A549 treated with Mapracorat at 1 μM for 4 hours (cell line): ENCODE measurements at places on chromosomes 3 and 15. TPM values are rescaled to one million over a fixed set of nuclear protein-coding genes. Genes with fewer than 3 reads are reported as not detected.

The RASL12 gene
- total RNA-seq = 0.10 to 0.16 TPM (median 0.12 TPM) in 5 replicates

The CPLX3 gene
- 0.08 to 0.09 TPM in 2 of 5 replicates, not detected in the others for total RNA-seq

The WDR76 gene
- 10.9 to 14.0 TPM (median 12.9 TPM) in 5 replicates for total RNA-seq

The PRICKLE2 gene
- total RNA-seq = 2.2 to 2.8 TPM (median 2.7 TPM) in 5 replicates

The SLCO3A1 gene
- 18.7 to 23.5 TPM (median 22.0 TPM) in 5 replicates for total RNA-seq

The GHSR gene
- not detected in 5 replicates for total RNA-seq

The SLITRK3 gene
- not detected in 5 replicates for total RNA-seq

The BNC1 gene
- total RNA-seq = 0.72 to 0.95 TPM (median 0.76 TPM) in 5 replicates

The PTX3 gene
- total RNA-seq = 0.70 to 1.4 TPM (median 1.0 TPM) in 5 replicates

The KLHL6 gene
- not detected in 5 replicates for total RNA-seq

The ST3GAL6 gene
- total RNA-seq = 0.88 to 1.3 TPM (median 1.1 TPM) in 5 replicates

The EOMES gene
- total RNA-seq = 0.63 to 0.71 TPM (median 0.68 TPM) in 5 replicates

The GPR149 gene
- not detected in 5 replicates for total RNA-seq

The C3orf49 gene
- not detected in 5 replicates for total RNA-seq

The CKMT1B gene
- total RNA-seq = 2.7 to 5.1 TPM (median 3.3 TPM) in 5 replicates

The LIPH gene
- total RNA-seq = 4.9 to 5.9 TPM (median 5.5 TPM) in 5 replicates

The AHSG gene
- total RNA-seq = 0.08 to 0.11 TPM in 2 of 5 replicates, not detected in the others

The SQOR gene
- 76.9 to 80.4 TPM (median 79.4 TPM) in 5 replicates for total RNA-seq

The ABHD14A gene
- total RNA-seq = 11.7 to 16.1 TPM (median 14.4 TPM) in 5 replicates

The STX19 gene
- not detected in 5 replicates for total RNA-seq

The CHRNA5 gene
- total RNA-seq = 28.6 to 35.1 TPM (median 32.2 TPM) in 5 replicates

The CCRL2 gene
- 0.07 to 0.17 TPM (median 0.11 TPM) in 4 of 5 replicates, not detected in the other for total RNA-seq

The SPATA12 gene
- 0.36 to 0.62 TPM (median 0.37 TPM) in 5 replicates for total RNA-seq

The MKRN3 gene
- total RNA-seq = 1.4 to 2.6 TPM (median 2.0 TPM) in 5 replicates

The ZNF662 gene
- total RNA-seq = not detected in 5 replicates

The PDZRN3 gene
- 0.19 TPM in 1 of 5 replicates, not detected in the others for total RNA-seq

The CCNB2 gene
- total RNA-seq = 89.8 to 111 TPM (median 99.0 TPM) in 5 replicates

The NKTR gene
- total RNA-seq = 8.6 to 13.1 TPM (median 10.3 TPM) in 5 replicates

The C2CD4B gene
- total RNA-seq = 0.14 to 0.41 TPM (median 0.19 TPM) in 5 replicates

The ABHD17C gene
- total RNA-seq = 27.7 to 32.5 TPM (median 29.0 TPM) in 5 replicates

The GP9 gene
- total RNA-seq = not detected in 5 replicates

The NME9 gene
- not detected in 5 replicates for total RNA-seq

The IL17RD gene
- total RNA-seq = 0.54 to 1.4 TPM (median 1.1 TPM) in 5 replicates

The FMN1 gene
- total RNA-seq = 0.21 to 0.43 TPM (median 0.28 TPM) in 5 replicates

The MST1R gene
- 6.1 to 8.3 TPM (median 7.6 TPM) in 5 replicates for total RNA-seq

The GPR62 gene
- not detected in 5 replicates for total RNA-seq

The PLA2G4B gene
- 0.78 to 2.1 TPM (median 1.7 TPM) in 5 replicates for total RNA-seq

The SH3GL3 gene
- 0.47 to 1.3 TPM (median 0.78 TPM) in 5 replicates for total RNA-seq

The THSD4 gene
- total RNA-seq = 20.3 to 28.3 TPM (median 24.4 TPM) in 5 replicates
